ENCODE measurements at places on chromosomes 7 and 10.
A peak's percentile ranks its signal among the peaks of the same experiment; 100 is the strongest.

DNA sequence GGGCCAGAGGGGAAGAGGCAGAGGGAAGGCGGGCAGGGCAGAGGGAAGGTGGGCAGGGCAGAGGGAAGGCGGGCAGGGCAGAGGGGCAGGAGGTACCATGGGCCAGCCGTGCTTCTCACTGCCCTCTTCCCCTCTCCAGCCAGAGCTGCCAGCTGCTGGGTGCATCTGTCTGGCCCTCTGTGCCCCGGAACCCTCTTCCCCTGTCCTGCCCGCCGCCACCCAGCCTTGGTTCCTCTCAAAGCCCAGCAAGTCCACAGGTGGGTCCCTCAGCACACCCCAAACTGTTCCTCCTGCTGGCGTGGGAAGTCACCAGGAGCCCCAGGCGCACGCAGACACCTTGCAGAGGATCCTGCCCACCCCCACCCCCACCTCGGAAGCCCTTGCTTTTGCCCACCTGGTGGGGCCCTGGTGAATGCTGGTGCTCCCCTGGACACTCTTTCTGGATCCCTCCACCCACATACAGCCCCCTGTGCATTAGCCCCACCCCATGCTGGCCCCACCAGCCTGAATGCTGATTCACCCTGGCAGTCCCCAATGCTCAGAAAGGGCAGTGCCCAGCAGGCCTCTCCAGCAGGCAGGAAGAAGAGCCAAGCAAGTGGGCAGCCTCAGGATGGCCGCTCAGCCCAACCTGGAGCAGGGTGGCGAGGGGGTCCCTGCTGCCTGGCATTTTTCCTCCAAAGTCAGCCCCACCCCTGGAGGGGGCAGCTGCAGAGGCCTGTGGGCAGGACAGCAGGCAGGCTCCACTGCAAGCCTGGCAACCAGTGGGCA is 1.9 kb upstream of the PWWP2B start:
- no peak for DNase-seq

GRCh38 chr10:11110539-11110938 is 92.9 kb downstream of the CELF2 start:
- no peak for DNase-seq

DNA sequence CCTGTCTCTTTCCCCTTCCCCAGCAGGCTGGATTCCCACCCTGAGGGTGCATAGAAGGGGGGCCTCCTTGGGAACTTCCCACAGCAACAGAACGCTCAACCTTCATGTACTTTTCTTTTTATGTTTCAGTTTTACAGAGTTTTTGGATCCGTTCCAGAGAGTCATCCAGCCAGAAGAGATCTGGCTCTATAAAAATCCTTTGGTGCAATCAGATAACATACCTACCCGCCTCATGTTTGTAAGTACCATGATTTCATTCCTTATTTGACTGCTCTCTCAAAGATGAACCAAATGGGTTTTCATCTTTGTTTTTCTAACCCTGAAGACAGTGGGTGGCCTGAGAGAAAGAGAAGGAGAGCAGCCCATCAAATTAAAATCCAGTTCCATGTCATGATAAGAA is 46.7 kb downstream of the PLPP4 start:
- no peak for DNase-seq

GRCh38 chr10:110918269-110918642 is 724 bp downstream of the BBIP1 start:
- DNase-seq = peak; percentile 87

DNA sequence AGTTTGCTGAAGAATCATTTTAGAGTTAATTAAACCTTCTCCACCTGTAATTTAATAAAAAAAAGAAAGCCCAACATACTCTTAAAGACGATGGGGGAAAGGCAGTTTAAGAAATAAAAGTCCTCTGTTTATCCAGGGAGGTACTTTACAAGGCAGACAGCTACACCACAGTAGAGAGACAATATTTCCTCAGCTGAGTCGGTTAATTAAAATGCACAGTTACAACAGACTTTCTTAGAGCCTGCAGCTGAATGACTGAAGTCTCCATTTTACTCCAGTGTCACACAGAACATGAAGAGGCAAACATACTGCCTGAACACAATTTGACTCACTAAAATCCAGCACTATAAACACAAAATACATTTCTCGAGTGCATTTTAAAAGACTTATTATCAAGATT is 15.1 kb downstream of the LRRTM3 start:
- no peak for DNase-seq

DNA sequence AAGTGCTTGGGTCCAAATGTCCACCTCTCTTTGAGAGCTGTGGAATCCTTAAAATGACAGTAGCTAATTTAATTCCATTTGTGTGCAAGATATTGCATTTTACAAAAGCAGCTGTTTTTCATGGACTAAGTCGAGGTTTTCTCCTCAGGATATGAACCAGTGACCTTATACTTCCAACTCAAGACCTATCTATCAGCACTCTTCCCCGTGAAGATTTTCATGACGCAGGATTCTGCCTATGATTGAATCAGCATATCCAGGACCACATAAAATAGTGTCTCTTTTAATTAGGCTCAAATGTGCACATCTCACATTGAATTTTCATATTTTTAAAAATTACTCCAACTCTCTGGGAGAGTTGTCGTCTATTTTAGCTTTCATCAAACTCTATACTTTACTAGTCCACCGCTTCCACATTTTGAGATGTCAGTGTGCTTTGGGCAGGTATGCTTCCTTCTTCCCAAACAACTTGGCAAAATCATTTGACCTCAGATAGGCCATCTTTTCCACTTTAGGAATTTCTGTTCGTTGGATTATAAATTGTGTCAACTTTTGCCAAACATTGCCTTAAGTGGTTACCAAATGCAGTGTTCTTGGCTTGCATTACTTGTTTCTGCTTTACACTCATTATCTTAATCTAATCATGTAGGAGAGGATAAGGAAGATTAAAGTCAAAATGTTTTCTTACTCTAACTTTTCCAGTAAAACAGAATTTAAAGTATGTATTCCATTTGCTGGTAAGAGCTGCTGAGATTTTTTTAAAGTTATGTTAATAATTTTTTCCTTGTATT is 39.4 kb downstream of the SEMA3A start:
- no peak for DNase-seq

DNA sequence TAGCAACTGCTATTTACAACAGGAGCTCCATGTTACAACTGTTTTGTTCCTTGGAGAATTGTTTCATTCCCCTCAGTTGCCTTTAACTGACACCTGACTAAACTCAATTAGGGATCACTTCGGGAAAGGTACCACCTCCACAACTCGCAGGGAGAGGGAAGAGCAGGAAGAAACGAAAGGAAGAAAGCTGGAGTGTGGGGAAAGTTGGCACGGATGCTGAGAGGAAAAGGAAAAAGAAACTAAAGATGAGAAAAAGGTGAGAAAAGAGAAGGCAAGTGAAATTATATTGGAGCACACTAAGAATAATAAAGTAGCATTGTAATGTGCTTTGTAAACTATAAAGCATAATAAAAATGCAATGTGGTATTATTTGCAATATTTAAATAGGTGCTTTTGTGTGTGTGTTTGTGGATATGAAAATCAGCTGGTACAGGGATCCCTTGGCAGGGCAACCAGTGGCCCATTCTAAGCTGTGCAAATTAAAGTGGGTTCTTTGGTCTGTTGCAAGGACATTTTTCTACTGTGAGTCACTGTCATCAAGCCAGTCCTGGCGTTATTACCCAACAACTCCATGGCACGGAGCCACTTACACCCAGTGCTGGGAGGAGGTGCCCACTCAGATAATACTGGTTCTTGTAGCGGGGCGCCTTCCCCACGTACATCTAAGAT is 45.9 kb downstream of the HIPK2 start:
- DNase-seq = peak; percentile 80

GRCh38 chr7:113263749-113264148 is 145.4 kb upstream of the SMIM30 start:
- DNase-seq = no peak

DNA sequence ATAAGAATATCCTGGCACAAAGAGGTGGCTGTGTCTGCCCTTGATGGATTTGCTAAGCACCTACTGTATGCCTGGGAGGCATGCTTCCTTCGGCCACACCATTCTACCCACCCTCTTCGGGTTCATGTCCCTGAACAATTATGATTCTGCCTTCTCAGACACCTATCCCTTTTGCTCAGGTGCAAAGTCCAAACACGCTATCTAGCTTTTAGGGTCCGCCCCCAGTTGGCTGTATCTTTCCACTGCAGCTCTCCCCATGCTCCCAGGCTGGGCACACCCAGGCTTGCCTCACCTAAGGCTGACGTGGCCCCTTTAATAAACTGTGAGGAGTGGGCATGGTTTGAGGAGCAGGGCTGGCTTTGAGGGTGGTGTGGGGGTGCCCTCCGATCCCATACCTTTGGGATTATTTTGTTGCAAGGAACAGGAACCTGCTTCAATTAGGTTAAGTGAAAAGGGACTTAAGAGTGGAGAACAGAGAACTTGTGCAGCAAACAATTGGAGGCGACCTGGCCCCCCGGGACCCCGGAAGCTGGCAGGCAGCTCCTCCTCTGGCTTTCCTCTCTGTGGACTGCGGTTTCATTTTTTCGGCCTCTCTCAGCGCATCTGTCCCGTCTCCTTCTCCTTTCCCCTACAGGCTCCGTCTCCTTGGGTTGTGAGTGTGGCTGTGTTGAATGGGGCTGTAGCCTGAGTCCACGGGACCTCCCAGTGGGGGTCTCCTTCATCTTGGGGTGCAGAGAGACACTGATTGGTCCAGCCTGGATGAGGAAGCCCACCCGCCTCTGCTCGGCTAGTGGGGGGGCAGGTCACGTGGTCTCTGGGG is 3.8 kb downstream of the CLIP2 start:
- DNase-seq = peak; percentile 96

GRCh38 chr10:78997635-78998618 is 70.8 kb upstream of the ZMIZ1 start:
- DNase-seq = no peak
